NCI-H1105 treated with DMSO at 0.1 percent for 48 hours (cell line): ENCODE measurements at places on chromosomes 7 and 10.

GRCh38 chr7:35375516-35375915 lies 121.6 kb upstream of the TBX20 start:
- no peak for DNase-seq

DNA sequence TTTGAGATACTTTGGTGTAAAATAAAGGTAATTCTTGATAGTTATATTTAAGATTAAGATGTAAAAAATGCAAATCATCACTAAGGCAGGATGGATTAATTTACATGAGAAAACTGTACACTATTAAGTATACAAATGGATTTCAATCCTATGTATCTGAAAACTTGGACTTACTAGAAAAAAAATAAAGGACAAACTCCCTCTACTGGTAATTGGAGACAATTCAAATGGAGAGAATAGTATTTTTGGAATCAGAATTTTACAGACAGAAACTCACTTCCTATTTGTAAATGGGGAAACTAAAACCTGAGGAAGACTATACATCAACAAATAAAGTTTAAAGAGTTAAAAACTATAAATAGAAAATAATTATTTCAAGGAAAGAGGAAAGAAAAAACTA lies 62.6 kb downstream of the CUL2 start:
- DNase-seq: peak; percentile 24

DNA sequence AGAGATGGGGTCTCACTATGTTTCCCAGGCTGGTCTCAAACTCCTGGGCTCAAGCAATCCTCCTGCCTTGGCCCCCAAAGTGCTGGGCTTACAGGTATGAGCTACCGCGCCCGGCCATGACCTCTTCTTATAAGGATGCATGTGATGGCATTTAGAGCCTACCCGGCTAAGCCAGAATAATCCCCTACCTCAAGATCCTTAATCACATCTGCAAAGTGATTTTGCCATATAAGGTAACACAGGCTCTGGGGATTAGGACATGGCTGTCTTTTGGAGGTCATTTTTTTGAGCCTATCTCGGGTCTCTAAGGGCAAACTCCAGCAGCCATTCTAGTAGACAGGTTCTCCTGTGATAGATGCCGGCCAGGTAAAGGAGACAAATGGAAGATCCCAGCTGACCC lies 39.6 kb downstream of the GTF2IRD1 start:
- DNase-seq: no peak

GRCh38 chr10:22539579-22540298 lies 174.6 kb downstream of the PIP4K2A start:
- no peak for DNase-seq

- no peak for DNase-seq
Measured at GRCh38 chr7:73433924-73434700, 534 bp downstream of the FZD9 start.

DNA sequence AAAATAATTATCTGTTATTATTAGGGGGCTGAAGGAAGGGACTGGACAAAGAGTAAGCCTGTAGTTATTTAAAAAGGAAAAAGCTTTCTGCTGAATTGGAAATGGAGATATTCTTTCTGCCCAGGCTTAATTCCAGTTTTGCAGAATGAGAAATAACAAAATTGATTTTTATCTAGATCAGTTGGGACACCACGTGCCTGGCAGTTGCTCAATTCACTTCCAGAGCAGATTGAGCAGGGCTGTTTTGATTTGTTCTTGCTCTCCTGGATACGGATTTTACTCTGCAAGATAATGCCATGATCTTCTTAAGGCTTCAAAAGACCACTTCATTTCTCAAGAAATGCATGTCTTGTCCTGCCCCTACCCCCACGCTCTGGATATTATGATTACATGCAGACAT lies 524.3 kb downstream of the TCERG1L start:
- DNase-seq: no peak

DNA sequence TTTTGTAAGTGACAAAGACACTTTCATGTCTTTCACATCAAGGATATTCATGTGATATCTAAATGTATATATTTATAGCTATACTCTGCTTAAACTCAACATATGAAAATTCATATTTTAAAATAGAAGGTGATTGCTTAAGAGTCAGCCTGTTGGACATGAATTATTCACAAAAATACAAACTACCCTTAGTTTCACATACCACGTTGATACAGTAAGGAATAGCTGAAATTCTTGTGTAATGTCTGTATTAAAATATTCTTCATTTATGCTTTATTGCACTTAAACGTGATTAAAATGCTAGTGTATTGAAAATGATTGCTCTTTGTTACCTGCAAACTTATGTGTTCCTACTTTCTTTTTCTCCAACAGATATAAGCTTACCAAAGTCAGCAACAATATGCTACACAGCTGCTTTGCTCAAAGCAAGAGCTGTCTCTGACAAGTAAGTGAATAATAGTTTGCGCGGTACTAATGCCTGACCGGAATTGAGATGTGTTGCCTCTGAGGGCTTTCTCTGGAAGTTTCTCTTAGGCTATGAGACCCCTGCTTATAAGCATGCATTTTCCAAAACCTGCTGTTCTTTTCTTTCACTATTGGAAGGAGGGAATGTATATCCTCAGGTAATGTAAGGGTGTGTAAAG lies 133.8 kb downstream of the WNT2 start:
- DNase-seq: no peak

- no peak for DNase-seq
Measured at GRCh38 chr10:76252733-76253132, 821.3 kb downstream of the LRMDA start.

GRCh38 chr10:77648472-77648871 lies 10.9 kb upstream of the KCNMA1 start:
- no peak for DNase-seq

- no peak for DNase-seq
Measured at GRCh38 chr10:95792211-95792780, 36.3 kb downstream of the ENTPD1 start.

GRCh38 chr7:110905773-110906566 lies 185.0 kb upstream of the LRRN3 start:
- DNase-seq: no peak

GRCh38 chr10:112532189-112532588 lies 85.2 kb downstream of the VTI1A start:
- DNase-seq: no peak

GRCh38 chr7:55254596-55255495 lies 110.3 kb upstream of the LANCL2 start:
- peak; percentile 66 for DNase-seq

DNA sequence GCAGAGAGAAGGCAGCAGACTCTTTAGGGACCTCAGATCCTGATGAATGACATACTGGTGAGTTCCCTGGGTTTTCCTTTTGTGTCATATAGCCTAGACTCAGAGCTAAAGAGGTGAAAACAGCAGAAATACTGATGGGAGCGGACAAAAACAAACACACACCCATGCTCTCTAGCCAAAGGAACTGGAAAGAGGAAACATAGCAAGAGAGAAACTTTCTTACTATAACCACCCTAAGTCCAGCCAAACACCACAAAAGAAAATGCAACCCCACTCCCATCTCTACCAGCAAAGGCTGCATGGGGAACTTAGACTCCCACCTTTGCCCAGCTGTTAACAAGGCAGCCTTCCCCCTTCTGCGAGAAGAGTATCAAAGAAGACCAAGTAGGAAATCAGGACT lies 16.3 kb downstream of the GSAP start:
- DNase-seq: no peak

GRCh38 chr10:91891125-91892001 lies 17.9 kb downstream of the FGFBP3 start:
- no peak for DNase-seq

DNA sequence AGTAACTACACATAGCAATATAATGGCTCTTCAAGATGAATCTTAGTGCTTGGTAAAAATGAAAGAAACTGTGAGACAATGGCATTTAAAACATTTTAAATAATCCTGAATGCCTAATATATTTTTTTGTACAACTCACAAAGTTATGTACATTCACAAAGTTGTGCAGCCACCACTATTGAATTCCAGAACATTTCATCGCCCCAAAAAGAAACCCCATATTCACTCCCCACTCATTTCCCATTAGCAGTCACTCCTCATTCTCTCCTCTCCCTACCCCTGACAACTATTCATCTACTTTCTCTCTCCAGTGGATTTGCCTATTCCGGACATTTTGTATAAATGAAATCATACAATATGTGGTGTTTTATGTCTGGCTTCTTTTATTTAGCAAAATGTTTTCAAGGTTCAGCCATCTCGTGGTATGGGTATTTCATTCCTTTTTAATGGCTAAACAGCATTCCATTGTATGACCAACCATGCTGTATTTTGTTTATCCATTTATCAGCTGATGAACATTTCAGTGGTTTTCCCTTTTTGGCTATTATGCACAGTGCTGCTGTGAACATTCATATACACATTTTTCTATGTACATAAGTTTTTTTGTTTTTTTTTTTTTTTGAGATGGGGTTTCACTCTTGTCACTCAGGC lies 34.7 kb downstream of the ENTPD7 start:
- no peak for DNase-seq

DNA sequence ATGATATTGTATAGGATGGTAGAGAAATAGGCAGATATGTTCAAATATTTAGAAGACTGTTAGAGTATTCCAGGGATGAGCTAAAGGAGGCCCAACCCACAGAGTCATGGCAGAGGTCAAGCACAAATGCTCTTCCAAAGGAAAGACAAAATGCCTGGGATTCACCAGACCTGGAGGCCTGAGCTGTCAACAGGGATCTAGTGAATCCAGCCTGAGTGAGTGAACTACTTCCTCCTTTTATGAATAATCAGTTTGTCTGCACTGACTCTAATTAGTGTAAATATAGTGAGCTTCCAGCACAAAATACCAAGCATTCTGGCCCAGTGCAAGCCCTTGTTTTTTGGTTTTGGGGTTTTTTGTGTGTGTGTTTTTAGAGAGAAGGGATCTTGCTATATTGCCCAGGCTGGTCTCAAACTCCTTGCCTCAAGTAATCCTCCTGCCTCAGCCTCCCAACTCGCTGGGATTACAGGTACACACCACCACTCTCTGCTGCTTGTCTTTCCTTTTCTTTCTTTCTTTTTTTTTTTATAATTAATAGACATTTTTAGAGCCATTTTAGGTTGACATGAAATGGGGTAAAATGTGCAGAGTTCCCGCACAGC lies 244.4 kb downstream of the SKIDA1 start:
- no peak for DNase-seq

DNA sequence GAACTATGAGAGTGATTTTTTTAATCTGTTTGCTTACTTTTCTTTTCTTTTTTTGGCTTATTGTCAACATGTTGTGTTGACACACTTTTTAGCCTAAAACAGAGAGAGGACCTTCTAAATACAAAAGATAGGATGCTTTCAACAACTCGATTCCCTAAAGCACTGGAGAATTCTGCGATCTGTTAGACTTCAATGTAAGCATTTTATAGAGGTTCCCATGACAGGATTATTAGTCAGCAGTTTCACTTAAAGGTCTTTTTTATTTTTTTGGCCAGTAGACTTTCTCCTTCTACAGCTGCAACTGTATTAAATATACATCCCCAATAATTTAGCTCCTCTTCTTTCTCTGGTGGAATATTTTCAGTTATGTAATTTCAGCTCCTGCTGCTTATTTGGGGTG lies 12.7 kb upstream of the NRP1 start:
- no peak for DNase-seq

- DNase-seq: no peak
Measured at GRCh38 chr7:117095055-117095454, 141.8 kb downstream of the ST7 start.

DNA sequence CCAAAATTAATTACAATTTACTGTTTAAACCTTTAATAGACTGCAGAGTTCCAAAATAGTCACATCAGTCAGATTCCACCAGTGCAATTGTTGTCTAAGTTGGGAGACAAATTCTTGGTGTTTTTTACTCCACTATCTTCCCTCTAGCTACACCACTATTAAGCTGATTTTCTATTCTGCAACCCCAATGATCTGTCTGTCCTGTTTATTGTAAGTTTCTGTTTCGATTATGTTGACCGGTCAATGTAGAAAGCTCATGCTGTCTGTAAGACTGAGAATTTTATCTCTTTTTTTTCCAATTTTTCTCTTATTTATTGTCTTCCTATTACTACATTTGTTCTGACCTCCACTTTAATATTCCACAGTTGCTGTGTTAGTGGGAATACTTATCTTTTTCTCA lies 557.5 kb downstream of the SH2D4B start:
- DNase-seq: no peak

DNA sequence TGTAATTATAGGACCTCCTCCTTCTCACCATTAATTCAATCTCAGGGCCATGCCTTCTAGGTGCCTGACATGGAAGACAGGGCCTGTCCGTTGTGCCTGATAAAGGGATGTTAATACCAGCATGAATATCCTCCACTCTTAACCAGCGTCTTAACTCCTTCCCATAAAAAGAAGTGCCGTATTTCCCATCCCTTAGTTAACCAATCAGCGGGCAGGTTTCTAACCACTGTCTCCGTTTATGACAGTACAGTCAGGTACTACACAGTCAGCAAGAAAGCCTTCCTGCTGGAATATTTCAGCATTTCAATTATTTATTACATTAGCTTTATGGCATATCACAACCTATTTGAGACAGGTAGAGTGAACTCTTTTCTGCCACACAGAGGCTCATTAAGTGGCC lies 308.6 kb upstream of the FZD8 start:
- DNase-seq: no peak

- DNase-seq: no peak
Measured at GRCh38 chr7:70165477-70166170, 567.3 kb downstream of the AUTS2 start.

DNA sequence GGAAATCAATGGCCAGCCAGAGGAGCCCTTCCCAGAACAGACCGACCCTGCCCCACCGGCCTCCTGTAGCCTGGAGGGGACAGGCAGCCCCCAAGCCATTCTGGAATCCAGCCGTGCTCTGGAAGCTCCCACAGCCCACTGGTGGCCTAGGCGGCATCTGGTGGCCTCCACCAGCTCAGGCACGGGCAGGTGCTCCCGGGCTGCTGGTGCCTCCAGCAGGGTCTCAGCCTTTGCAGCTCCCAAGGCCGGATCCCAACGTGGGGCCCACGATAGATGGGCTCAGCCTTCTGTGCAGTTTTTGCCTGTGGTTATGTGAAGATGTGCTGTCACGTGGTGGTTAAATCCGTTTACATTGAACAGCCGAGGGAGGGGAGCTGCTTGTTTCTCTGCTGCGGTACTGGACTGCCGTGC lies 44.4 kb downstream of the JAKMIP3 start:
- DNase-seq: no peak

DNA sequence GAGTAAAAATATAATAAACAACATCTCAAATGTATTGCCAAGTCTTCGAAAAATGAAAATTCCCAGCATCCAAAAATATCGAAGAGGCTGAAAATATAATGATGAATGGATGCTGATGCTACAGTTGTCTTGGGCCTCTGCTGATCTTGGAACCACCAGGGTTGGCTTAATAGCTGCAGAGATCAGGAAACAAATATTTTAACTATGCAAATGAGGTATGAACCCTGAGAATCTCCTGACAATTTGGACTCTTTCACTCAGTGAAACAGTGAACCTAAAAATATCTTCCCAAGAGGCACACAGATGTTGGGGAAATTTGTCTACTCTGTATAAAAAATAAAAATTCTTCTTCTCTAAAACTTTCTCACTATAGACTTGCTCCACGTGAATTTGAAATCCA lies 97.7 kb upstream of the EGFR start:
- DNase-seq: no peak

DNA sequence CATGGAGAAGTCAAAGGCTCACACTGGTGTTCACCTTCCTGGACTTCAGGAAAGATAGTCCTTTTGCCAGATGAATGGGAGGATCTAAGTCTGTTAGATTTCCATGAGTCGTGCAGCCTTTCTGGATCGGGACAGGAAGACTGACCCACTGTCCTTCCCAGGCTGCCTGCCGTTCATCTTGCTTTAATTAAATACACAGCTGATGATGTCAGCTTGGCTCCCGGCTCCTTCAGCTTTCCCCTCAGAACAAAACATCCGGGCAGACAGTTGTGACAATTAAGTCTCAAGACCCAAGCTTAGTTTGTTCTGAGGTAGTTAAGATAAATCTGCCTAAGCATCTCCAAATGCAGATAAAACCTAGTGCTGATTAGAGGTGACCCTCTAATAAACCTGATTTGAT lies 58.6 kb downstream of the AUTS2 start:
- no peak for DNase-seq
